Fibroblast of skin of back (primary cell): ENCODE measurements at places on chromosomes 16 and 17.

GRCh38 chr16:12119562-12119961 is 143.0 kb downstream of the SNX29 start:
- peak; percentile 17 for DNase-seq

- no peak for DNase-seq
Measured at GRCh38 chr17:73914536-73915274, 270.5 kb upstream of the SDK2 start.

GRCh38 chr16:11014136-11014535 is 69.8 kb downstream of the CLEC16A start:
- DNase-seq, result no peak

- peak; percentile 51 for DNase-seq
Measured at GRCh38 chr17:39667945-39668924, at the start of gene PNMT. Gene PNMT, plus strand, starts transcription at chr17:39668453. Its CDS starts 23 bp downstream, at chr17:39668476.

GRCh38 chr17:80647746-80648145 is 103.1 kb downstream of the RPTOR start:
- peak; percentile 91 for DNase-seq

DNA sequence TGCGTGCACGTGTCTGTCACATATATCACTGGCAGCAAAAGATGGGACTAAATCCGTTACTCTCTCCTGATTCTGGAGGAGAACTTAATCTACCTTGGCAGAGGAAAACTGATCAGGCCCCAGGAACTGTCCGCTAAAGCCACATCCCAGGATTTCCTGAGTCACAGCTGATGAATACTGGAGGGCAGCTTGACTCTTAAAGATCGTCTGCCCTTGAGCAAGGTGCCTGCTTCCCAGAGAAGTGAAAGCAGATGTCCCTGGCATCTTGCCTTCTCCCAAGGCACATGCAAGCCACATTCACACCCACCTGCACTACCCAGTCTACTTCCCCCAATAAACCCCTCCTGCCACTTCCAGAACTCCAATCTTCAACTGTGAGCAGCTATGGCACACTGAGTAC is 99.8 kb downstream of the CPPED1 start:
- no peak for DNase-seq

- no peak for DNase-seq
Measured at GRCh38 chr16:53501216-53501859, 1.7 kb downstream of the AKTIP start.

DNA sequence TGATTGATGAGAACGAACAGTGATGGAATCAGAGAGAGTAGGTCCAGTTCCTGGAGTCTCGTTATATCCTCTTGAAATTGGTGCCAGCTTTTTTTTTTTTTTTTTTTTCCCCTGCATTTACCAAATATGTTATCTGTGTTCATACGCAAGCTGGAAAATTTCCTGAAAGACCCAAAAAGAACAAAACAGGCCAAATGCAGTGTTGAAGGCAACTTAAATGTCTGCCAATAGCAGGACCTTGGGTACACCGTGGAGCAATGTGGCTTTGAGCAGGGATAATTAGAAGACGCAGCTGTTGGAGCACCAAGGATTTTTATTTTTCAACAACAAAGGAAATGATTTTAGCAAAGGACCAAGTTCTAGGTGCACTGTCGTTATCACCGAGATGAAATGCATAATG is 105.0 kb downstream of the ABCC6 start:
- DNase-seq, result no peak

- DNase-seq, result no peak
Measured at GRCh38 chr16:1785846-1786170, 3.0 kb downstream of the NUBP2 start.

GRCh38 chr17:42586514-42587230 is 9.1 kb upstream of the PSMC3IP start:
- DNase-seq, result no peak

DNA sequence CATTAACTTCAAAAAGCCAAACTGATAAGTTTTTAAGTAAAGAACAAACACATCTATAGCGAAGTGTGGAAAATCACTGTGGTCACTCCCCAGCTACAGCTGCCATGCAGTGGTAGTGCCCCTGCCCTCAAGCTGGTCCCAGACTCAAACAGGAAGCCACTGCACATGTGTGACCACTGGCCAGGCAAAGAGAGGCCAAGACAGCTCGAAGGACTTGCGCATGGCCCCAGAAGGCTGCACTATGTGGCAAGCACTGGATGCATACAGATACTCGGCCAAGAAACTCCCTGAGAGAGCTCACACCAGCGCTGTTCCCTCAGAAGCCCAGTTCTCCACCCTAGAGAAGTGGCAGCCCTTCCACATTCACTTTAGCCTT is 82.4 kb downstream of the ANKRD11 start:
- DNase-seq, result no peak

DNA sequence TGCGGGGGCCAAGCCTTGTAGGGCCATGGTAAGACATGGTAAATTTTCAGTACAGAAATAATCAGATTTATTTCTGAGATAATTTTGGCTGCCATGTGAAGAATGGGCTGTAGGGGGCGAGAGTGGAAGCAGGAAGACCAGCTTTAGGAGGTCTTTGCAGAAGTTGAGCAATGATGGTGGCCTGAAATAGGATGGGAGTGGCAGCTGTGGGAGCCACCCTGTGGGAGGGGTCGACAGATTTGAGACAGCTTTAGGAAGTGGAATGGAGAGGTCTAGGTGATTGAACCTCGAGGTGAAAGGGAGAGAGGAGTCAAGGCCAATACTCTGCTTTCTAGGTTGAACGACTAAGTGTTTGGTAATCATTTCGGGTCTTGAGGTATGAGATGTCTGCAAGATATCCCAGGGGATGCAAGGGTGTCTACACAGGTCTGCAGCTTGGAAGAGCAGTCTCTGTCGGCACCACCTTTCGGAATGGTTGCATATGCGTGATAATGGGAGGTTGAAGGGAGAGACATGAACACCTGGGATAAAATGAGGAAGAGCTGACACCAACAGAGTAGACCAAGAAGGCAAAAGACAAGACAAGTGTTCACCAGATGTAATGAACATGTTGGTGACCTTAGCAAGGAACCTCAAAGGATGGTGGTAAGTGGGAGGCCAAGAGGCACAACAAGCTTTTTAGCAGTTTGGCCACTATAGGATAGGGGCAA is 4.2 kb upstream of the ATXN7L3 start:
- peak; percentile 60 for DNase-seq

DNA sequence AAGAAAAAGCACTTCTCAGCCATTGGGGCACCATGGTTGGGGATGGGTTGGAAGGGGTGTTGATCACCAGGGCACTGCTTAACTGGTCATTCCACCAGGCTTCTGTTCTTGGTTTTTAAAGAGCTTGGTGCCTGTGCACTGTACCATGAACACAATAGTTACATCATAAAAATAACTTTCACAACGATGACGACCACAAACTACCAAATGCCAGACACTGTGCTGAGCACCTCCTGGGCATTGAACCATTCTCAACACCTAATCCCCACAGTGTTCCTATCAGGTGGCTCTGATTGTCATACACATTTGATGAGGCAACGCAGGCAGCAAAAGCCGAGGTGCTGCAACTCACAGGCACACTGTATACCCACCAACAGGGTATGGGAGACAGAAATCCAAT is 208.0 kb downstream of the FOXL1 start:
- no peak for DNase-seq

GRCh38 chr17:29205047-29205446 is 24.8 kb upstream of the MYO18A start:
- no peak for DNase-seq

- DNase-seq, result peak; percentile 80
Measured at GRCh38 chr17:40064971-40065768, 2.4 kb downstream of the THRA start.

DNA sequence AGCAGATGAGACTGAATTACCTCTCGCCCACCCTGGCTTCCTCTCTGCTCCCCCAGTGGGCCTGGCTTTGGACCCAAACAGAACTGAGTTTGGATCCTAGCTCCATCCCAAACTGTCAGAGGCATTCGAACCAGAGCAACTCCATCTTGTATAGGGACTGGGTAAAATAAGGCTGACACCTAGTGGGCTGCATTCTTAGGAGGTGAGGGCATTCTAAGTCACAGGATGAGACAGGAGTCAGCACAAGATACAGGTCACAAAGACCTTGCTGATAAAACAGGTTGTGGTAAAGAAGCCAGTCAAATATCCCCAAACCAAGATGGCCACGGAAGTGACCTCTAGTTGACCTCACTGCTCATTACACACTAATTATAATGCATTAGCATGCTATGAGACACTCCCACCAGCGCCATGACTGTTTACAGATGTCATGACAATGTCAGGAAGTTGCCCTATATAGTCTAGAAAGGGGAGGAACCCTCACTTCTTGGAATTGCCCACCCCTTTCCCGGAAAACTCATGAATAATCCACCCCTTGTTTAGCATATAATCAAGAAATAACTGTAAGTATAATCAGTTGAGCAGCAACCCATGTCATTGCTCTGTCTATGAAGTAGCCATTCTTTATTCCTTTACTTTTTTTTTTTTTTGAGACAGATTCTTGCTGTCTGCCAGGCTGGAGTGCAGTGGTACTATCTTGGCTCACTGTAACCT is 44.4 kb downstream of the LYRM1 start:
- DNase-seq, result peak; percentile 18

GRCh38 chr16:57525761-57526160 is 10.6 kb downstream of the CCDC102A start:
- DNase-seq, result no peak

DNA sequence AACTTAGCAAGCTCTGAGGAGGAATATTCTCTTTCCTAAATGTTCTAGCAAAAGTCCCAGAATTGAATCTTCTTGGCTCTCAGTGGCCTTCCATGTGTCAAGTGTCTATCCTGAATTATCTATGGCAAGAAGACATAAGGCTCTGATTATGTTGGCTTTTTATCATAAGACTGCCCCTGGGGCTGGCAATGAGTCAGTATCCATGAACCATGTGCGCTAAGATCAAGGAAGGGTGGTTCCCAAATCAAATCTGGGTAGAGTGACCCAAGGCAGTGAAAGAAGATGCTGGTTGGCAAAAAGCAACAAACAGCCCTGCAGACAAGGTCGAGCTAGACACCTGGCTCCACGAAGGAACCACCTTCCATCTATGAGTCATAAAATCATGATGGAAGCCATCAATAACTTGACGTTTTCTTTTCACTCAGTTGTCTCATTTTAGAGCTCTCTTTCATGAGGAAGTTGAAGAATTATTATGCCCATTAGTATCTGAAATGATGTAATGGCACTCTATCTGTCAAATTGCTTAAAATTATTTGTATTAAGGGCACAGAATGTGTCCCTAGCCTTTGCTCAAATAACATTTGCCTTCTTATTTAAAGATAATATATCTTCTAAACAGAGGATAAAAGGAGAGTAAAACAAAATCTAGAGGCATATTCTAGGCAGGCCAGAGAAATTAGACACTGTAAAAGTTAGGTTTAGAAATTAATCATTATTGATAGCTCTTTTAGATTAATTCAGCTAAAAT is 657.7 kb upstream of the GOT2 start:
- no peak for DNase-seq

DNA sequence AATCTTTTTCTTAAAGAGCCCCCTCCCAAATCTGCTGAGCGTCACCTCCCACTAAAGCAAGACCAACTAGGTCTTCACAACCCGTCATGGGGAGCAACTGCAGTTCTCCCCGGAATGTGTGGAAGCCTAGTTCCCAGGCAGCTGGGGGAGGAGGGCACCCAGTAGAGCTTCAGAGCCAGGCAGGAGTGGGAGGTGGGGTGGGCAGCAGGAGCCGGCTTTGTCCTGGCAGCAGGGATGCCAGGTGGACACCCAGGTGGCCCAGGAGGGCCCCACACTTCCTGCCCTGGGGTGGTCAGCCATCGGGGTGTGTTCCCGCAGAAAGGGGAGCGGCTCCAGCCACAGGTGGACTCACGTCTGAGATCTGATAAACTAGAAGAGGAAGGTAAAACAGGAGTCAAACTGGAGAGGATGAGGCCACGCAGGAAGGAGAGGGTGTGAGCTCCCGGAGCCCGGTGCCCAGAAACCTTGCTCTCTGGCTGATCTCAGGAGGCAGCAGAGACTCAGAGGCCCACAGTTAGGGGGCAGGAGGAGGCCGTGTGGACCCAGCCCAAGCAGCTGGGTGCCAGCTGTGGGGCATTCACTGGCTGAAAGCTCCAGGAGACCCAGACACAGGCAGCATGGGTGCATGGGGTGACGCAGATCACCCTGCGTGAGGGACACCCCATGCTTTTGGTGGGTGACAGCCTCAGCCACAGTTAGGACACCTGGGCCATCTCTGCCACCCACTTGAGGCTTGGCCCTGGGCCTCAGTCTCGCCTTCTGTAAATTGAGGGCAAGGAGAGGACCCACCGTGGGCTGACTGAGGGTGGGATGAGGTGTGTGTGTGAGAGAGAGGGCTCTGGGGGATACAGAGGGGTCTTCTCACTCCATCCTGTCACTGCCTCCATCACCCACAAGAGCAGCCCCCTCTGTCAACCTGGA is 260.8 kb upstream of the TNRC6C start:
- DNase-seq, result no peak

GRCh38 chr17:8223356-8224126 is 13.2 kb upstream of the AURKB start:
- peak; percentile 68 for DNase-seq

DNA sequence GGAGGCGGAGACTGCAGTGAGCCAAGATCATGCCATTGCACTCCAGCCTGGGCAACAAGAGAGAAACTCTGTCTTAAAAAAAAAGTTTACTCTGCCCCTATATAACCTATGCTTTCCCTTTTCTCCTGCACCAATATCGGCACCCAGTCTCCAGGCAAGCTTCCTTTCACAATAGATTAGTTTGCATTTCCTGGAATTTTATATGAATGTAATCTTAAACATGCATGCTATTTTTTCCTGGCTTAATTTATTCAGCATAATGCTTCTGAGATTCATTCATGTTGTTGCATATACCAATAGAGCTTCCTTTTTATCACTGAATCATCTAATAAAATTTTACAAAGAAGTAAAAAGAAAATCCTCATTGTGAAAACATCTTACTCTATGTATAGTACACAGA is 59.4 kb downstream of the USP32 start:
- peak; percentile 36 for DNase-seq

- peak; percentile 40 for DNase-seq
Measured at GRCh38 chr16:82583422-82583821, 43.3 kb upstream of the CDH13 start.

DNA sequence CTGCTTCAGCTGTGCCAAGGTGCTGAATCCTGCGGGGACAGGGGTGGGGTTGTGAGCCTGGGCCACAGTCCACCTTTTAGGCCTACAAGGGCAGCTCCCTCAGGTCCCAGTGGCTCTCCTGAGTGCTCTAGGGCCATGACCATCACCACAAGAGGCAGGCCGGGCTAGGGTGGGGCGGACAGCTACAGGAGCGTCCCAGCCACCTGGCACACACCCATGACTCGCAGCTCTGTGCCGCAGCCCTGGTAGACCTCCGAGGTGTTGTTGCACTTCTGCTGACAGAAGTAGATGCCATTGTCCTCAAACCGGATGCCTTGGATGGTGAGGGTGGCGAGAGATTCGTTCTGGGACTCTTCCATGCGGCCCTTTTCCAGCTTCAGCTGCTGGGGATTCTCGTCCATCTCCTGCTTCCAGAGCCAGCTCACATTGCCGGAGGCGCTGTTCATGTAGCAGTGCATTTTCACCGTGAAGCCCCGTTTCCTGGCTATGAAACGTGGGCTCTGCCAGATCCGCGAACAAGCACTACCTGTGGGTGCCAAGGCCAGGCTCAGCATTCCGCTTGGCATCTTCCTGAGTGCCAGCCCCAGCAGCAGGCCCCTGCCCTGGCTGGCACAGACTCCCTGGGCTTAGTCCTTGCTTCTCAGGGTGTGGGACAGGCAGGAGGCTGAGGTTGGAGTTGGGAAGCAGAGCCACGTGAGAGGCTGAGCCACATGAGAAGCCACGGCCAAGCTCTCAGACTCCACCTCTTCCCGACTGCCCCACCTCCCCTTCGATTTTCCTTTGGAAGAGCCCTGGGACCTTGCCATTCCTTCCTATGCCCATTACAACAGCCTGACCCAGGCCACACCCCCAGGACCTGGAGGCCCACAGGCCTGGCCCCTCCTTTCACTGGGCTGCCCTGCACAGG is 2.0 kb downstream of the CD79B start:
- DNase-seq, result no peak
